Kasumi-1 (cell line): ENCODE measurements at places on chromosomes 7 and 10.

GRCh38 chr7:156003220-156004162 is 191.2 kb upstream of the SHH start:
- no peak for DNase-seq

GRCh38 chr10:121665809-121666208 is 67.6 kb upstream of the FGFR2 start:
- DNase-seq: no peak

DNA sequence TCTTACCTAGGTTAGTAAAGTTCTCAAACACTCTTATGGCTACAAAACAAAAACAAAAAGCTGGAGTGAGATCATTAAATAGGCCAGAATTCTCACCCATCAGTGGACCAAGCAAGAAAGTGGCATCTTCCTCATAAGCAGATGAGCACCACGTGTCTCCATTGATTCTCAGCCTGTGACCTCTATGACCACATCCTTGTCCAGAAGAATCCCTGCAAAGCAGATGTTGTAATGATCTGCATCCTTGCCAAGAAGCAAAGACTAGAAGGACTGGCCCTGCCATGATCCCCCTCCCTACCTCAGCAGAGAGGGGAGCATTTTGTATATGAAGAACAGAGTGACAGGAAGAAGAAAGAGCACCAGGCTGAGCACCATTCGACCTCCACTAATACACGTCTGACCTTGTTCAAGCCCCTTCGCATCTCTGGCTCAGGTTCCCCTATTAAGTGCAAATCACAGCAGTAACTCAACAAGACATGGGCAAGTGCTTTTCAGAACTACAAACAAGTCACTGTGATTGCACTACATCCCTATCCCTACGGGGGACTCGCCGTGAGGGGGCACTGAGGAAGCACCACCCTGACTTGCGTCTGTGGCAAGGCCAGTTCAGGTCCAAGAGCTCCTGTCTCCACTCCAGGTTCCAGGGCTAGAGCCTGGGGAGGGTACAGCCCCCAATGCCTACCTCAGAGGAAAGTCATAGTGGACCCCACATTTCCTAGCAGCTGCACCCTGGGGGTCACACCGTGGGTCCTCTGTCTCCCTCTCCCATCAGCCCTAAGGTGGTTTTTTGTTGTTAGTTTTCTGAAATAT is 22.2 kb upstream of the RASSF4 start:
- no peak for DNase-seq

DNA sequence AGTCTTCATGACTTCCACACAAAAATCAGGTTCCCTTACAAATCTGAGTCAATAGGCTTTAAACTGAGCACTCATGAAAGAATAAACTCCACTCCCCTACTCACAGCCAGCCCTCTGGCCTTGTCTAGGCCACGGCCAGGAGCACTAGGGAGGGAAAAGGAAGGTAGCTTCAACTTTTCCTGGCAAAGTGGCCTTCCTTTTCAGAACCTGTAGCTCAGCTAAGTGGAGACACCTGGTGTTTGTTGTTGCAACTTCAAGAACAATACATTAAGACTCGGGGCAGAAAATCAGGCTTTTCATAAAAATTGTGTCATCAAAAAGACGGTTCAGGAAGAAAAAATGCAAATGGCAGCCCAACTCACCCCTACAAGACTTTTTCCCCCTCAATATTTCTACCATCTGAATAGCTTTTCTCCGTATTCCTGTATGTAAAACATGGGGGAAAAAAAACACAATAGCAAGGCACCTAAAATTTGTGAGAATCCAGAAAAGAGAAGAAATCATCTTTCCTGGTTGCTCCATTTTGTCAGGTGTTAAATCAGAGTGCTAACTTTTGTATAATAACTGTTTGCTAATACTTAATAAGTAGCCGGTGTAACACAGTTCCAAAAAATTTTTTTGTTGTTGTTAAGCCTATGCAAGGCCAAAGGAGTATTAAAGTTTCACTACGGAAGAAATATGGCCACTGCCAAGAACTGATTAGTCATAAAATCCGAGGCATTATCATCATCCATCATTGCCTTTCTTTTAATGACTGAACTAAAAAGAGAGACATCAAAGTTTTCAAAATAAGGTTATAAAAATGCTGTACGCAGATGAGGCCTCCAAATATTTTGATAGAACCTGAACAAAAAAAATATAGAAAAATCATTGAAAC is 66.2 kb upstream of the ARID5B start:
- peak; percentile 43 for DNase-seq

GRCh38 chr10:127092916-127093315 is 103.5 kb downstream of the INSYN2A start:
- no peak for DNase-seq

DNA sequence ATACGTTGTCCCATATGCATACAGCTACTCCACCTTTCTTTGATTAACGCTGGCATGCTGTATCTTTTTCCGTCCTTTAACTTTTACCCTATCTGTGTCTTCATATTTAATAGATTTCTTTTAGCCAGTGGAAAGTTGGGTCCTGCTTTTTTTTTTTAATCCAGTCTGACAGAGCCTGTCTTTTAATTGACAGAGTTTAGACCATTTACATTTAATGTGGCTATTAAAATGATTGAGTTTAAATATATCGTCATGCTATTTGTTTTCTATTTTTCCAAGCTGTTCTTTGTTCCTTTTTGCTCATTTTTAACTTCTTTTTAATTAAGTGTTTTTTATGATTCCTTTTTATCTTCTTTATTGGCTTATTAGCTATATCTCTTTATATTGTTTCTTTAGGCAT is 217.6 kb upstream of the NEBL start:
- no peak for DNase-seq

GRCh38 chr7:92295391-92295790 is 49.6 kb downstream of the ANKIB1 start:
- no peak for DNase-seq

GRCh38 chr7:29894256-29894655 is 87.9 kb downstream of the WIPF3 start:
- no peak for DNase-seq
